ENCODE measurements at places on chromosomes 12 and 14. TPM values are rescaled to one million over a fixed set of nuclear protein-coding genes. Genes with fewer than 3 reads are reported as not detected.

Gene PRB2
- polyA plus RNA-seq: not detected

Gene GLIPR1L1
- polyA plus RNA-seq: not detected

Gene ABCD2
- 10.7 TPM for polyA plus RNA-seq

Gene PTPRB
- polyA plus RNA-seq: not detected

GRCh38 chr14:85762526-85762925 lies 232.6 kb downstream of the FLRT2 start:
- DNase-seq: no peak

All from naive thymus-derived CD4-positive, alpha-beta T cell (primary cell).